ENCODE measurements at places on chromosomes 7 and 10. TPM values are rescaled to one million over a fixed set of nuclear protein-coding genes. Genes with fewer than 3 reads are reported as not detected.

Gene AKR1C3
- not detected for total RNA-seq

Gene ATRNL1
- not detected for total RNA-seq

Gene TMEM213
- total RNA-seq = not detected

Gene ADRA2A
- not detected for total RNA-seq

Gene CDNF
- total RNA-seq = 2.0 TPM

Gene NOM1
- 13.1 TPM for total RNA-seq

Gene FAM13C
- not detected for total RNA-seq
